Stimulated activated CD4-positive, alpha-beta T cell treated with anti-CD3 and anti-CD28 coated beads, TNF-alpha, amount 100 ng/mL, for 48 hours (primary cell): ENCODE measurements at places on chromosomes 3 and 15.

DNA sequence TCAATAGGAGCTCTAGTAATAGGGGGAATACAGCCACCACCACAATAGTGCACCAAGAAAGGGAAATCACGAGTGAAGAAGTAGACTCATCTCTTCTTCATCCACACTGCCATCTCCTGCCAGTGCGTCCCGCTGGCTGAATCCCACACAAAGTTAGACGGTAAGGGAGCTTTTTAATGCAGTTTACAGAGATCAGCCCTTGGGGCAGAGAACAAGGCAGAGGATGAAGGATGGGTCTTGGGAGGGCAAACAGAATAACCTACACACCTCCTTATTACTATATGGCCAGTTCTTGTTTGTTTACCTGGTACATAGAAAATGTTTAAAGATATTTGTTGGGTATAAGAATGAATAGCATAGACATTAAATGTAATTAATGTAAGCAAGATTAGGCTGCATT lies 11.0 kb upstream of the DPH6 start:
- DNase-seq = no peak

- no peak for DNase-seq
Measured at GRCh38 chr3:43732747-43733425, 42.1 kb downstream of the ABHD5 start.

- no peak for DNase-seq
Measured at GRCh38 chr3:188667926-188668325, 503.8 kb upstream of the TPRG1 start.

DNA sequence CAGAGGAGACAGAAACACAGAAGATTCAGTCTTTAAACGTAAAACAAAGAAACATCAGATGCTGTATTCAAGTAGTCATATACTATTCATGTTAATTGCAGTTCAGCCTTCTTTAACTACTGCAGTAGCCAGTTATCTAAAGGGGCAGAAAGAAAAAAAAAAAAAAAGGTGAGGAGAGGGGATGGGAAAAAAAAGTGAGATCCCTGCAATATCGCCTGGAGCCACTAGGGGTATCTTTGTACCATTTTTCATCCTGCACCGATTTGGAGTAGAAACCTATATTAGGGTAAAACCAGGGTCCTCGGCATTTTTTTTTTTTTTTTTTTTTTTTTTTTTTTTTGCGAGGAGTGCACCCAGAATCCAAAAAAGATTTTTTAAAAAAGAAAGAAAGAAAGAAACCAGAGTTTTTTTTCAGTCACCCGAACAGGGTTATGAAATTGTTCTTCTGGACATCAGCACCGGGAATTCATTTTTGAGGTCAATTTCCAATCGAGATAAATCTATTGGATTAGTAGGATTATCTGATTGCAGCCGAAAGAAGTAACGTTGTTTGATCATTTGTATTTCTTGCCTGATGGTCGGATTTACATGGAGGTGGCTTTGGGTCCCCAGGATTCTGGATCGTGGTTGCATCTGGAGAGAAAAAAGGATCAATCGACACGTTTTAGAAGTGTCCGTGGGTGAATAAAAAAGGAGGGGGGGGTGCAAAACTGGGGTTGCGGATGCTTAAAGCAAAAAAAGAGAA lies 186.7 kb downstream of the NLGN1 start:
- no peak for DNase-seq

GRCh38 chr3:30458376-30459171 lies 147.8 kb upstream of the TGFBR2 start:
- no peak for DNase-seq
